Skeletal muscle cell (primary cell): ENCODE measurements at places on chromosomes 6 and 20.

DNA sequence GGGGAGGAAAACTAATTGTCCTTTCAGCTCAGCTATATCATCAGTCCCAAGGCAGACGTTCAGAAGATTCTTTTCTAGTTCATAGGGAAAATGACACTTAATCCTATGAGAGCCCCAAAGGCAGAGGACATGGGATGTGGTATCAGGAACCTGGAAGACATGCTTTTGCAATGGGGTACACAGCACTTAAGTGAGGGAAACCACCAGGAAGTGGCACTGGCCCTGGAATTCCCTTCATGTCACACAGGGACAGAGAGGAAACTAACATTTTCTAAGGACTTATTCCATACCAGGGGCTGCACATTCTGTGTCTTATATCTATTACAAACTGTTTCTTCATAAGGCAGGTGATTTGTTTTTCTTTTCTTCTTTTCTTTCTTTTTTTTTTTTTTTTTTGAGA is 28.2 kb downstream of the VPS52 start:
- no peak for DNase-seq

DNA sequence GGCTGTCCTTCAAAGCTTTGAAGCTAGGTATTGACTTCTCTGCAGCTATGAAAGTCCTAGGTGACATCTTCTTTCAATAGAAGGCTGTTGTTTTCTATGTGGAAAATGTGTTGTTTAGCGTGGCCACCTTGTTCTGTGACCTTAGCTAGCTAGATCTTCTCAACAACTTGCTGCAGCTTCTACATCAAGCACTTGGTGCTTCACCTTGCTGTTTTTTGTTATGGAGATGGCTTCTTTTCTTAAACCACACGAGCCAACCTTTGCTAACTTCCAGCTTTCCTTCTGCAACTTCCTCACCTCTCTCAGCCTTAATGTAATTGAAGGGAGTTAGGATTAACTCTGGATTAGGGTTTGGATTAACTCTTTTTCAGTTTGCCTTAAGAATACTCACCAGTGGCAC is 128.6 kb upstream of the MMS22L start:
- DNase-seq = no peak

DNA sequence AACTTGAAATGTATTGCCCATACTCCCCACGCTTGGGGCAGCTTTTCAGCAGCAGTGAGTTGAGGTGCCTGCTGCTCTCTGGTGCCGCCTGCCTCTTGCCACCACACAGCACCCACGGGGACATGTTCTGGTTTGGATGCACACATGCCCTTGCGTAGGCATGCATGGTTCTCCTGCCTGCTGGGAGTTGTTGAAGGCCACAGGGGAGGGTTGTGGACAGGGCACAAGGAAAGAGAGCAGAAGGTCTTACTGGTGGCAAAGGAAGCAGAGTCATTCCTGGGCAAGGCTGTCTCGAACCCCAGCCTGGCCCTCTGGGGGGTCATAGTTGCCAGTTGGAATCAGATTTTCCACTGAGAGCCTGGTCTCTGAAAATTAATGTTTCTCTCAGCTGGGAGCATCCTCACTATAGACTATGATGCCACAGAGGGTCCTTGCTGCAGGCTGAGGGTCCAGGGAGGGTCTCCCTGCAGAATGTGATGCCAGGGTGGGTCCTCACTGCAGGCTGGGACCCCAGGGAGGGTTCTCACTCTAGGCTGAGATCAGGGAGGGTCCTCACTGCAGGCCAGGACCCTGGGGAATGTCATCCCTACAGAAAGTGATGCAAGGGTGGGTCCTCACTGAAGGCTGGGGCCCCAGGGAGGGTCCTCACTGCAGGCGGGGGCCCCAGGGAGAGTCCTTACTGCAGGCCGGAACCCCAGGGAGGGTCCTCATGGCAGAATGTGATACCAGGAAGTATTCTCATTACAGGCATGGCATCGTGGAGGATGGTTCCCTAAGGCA is 59.2 kb downstream of the TOX2 start:
- no peak for DNase-seq

GRCh38 chr6:35706468-35706867 is 17.8 kb upstream of the FKBP5 start:
- DNase-seq = peak; percentile 39

DNA sequence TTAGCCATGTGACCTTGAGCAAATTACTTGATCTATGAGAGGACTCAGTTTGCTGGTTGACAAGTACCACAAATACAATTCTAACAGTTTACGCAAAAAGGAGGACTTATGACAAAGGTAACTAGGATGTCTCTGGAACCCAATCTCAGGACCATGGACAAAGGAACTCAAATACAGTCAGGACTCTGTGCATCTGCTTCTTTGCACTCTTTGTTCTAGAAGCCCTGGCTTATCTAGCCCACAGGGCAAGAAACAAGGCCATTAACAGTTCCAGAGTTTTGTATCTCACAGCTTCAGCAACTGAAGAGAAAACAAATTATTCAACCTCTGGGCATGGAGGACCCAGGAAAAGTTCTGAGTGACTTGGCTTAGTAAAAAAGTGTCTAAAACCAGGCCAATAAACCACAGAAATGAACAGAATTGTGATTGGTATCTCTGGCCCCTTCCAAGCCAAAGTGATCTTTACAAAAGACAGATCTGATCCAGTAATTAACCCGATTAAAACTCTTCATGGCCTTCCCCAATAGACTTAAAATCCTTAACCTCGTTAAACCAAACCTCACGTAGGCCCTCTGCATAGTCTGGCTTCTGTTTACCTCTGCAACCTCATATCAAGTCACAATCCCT is 5.9 kb downstream of the WASF1 start:
- DNase-seq = no peak

GRCh38 chr20:373171-373890 is 7.2 kb upstream of the TRIB3 start:
- peak; percentile 67 for DNase-seq

DNA sequence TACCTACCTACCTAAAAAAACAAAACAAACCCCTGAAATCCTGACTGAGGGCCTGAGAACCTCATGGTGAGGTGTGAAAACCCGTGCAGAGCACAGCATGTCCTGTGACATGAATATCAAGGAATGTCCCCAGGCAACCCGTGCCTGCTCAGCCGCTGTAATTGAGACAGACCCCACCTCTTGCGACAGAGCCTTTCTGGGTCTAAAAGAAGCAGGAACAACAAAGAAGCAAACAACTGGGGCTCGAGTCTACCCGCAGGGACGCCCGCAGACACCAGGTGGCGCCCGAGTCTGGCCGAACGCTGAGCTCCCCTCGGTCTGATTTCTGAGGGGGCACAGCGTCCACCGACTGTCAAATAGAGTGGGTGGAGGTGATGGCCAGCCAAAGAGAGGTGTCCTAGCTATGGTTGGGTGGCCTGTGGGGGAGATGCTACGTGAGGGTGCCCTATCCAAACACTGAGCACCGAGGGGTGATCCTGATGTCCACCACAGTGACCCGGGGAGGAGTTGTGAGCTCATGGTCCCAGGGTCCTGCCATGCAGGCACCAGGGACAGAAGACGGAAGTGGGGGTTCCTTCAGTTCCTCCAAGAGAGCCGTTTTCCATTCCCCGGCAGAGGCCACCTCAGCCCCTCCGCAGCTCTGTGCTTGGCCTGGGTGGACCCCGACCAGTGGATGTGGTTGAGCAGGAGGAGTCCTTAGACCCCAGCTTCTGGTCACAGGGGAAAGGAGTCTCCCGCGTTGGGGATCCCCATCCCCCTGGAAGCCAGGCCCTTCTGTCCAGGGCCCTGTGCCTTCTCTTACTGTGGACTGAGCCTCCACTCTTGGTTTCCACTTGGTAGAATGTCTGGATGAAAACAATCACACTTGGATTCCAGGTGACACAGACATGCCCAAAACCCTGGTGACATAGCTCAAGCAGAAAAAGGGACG is 268.2 kb downstream of the CDC5L start:
- DNase-seq = peak; percentile 62

DNA sequence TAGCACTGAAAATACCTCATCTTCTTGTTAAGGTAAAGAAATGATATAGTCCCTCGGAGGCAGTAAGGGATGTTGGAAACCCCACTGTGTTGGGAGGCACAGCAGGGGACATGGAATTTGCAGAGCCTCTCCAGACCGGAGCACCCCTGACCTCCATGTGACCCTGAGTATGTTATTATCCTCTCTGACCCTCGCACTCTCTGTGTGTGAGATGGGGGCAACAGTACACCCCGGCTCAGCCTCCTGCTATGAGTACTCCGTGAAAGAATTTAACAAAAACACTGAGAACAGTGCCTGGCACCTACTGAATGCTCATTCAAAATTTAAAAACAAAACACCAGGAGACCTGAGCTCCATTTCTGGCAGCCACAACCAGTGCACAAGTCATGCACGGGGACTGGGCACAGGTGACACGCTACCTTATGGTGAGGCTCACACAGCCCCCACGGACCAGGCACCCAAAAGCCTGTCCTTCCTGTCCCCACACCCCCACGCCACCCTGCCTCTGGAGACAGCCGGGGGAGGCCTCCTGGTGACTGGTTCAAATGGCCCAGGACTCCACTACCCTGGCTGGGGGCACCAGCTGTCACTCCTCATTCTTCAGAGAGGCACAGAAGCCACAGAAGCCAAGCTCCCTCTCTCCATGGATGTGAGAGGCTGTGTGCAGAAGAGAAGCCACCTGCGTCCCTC is 6.1 kb downstream of the NINL start:
- DNase-seq = no peak

GRCh38 chr6:35318196-35319171 is 20.9 kb downstream of the DEF6 start:
- DNase-seq = peak; percentile 56

DNA sequence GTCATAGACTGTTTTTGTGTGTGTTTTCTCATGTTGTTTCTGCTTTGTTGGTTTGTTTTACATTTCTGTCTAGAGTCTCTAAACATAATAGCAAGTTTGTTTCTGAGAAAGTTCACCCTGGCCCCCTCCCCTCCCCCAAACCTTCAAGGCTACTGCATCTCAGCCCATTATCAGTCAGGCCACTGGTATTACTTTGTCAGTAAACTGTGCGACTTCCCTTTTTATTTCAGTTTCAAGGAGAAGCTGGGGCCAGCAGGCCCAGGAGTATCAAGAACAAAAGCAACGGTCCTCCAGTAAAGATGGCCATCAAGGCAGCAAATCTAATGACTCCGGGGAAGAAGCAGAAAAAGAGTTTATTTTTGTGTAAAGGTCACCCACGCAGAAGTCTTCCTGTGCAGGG is 32.8 kb upstream of the SCGN start:
- DNase-seq = no peak

- no peak for DNase-seq
Measured at GRCh38 chr20:50344232-50345071, 153.8 kb downstream of the CEBPB start.

DNA sequence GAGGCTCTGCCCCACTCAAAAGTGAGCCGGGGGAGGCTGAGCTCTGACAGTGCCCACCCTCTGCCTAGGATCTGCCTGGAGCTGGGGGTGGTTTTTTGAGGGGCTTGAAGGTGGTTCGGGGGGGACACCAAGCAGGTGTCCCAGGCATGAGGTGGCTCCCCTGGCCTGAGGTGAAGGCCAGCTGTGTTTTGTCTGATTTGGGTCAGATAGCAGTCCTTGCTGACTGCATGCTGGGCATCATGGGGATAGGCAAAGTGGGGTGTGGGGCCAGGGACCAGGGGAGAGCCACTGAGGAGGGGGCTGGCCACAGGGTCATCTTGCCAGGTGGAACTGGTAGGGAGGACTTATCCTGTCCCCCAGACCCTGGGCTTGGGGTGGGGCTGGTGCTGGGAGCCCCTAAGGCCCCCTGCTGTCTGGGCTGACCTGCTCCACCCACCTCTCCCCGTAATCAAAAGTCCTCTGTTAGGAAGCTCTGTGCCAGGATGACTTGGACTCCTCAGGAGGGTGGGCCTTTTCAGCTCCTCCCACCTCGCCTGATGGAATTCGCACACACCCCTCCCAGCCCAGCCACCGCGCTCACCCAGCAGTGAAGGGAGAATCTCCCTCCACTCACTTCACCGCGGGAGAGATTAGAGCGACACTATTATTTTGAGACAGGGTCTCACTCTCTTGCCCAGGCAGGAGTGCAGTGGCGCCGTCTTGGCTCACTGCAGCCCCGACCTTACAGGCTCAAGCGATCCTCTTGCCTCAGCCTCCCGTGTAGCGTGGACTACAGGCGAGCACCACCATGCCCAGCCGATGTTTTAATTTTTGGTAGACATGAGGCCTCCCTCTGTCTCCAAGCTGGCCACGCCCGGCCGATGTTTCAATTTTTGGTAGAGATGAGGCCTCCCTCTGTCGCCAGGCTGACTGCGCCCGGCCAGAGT is 1.5 kb upstream of the COL9A3 start:
- DNase-seq = no peak

GRCh38 chr6:35686873-35687555 is 1.7 kb downstream of the FKBP5 start:
- no peak for DNase-seq

GRCh38 chr6:143575901-143576426 is 64.4 kb upstream of the FUCA2 start:
- DNase-seq = no peak

- DNase-seq = no peak
Measured at GRCh38 chr6:144919560-144919959, 634.4 kb downstream of the UTRN start.

DNA sequence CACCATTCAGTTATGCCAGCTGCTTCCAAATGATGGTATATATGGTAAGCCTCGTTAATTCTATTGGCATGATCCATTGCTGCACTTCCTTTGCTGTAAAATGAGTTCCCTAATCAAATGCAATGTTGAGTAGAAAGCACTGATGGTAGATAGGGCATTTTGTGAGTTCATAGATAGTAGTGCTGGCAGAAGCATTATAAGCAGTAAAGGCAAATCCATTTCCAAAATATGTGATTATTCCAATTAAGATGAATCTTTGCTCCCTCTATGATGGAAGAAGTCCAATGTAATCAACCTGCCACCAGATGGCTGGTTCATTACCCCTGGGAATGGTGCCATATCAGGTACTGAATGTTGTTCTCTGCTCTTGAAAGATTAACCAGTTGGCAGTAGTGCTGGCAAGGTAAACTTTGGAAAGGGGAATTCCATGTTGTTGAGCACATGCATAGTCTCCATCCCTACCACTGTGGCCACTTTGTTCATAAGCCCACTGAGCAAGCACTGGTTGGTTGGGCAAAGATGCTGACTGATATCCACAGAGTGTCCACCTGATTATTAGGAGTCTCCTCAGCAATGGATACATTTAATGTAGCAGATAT is 5.6 kb upstream of the TBPL1 start:
- DNase-seq = no peak

DNA sequence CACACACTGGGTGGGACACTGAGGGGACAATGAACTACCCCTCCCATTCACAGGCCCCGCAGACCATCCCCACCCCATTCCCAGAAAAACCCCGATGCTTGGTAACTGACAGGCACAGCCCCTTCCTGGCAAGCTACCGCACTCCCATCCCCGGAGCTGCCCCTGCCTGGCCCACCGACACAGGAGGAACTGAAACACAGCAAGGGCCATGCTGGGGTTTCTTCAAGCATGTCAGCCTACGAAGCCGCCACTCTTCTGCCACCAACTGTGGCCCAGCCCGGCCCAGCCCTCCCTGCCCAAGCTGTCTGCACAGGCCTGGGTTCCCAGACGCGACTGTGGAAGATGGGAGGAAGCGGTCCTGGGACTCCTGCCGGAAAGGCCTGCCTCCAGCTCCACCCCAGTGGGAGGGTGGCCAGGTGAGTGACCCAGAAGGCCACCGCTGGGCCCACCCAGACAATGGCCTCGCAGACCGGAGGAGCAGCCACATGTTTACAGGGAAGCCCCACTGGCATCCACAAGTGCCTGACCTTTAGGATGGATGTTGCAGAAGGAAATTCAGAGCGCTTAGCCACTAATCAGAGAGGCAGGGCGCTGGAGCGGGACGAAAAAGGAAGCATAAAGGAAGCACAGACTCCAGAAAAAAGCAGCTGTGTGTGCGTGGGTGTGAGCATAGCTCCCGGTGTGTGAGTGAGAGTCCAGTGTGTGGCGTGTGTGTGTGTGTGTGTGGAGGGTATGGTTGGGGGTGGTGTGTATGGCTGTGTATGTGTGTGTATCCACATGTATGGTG is 91.6 kb downstream of the PRND start:
- DNase-seq = no peak

- no peak for DNase-seq
Measured at GRCh38 chr6:34157236-34157830, 11.4 kb upstream of the GRM4 start.
